SHP77 treated with DMSO at 0.1 percent for 48 hours (cell line): ENCODE measurements at places on chromosomes 4 and X.

DNA sequence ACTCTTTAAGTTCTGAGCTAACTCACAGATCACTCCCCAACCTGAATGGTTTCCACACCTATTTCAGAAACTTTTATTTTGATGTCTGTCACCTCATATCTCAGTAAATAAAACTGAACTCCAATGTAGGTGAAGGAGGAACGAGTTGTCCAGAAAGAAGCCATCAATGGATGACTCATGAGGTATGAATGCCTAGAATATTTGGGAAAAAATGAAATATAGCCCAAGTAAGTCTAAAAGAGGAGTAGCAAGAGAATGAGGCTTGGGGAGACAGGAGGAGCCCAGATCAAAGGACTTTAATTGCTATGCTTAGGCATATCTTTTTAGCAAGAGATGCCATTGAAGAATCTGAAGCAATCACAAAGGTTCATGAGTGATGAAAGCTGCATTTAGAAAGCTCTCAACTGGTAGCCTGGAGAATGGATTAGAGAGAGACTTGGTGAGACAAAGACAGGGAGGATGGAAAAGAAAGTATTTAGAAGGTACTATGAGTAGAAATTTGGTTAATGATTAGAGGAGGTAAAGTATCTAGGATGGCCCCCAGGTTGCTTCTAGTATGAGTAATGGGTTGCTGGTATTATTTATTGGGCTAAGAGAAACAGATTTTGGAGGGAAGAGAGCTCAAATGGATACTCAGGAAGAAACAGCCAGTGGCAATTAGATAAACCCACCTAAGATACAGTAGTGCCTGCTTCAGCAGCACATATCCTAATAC lies 39.4 kb downstream of the NOCT start:
- DNase-seq, result no peak

- DNase-seq, result no peak
These were observed 48.6 kb upstream of the STARD8 start for GRCh38 chrX:68598841-68599240.

DNA sequence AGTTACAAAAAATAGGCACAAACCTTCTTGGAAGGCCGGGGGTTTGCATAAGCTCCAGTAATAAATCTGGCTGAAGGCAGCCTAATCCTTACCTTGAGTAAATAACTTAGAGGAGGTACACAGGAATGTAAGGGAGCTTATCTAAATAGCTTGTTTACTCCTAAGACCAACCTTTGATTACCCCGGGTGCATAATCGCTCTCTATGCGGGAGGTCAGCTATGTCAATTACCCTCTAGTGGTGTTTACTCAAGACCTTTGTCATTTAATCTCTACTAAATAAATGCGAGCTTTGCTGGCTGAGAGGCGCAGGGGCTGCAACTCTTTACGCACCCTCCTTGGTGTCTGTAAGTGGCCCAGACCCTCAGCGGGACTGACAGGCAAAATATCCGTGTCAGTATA lies 50.2 kb upstream of the MAP9 start:
- no peak for DNase-seq

DNA sequence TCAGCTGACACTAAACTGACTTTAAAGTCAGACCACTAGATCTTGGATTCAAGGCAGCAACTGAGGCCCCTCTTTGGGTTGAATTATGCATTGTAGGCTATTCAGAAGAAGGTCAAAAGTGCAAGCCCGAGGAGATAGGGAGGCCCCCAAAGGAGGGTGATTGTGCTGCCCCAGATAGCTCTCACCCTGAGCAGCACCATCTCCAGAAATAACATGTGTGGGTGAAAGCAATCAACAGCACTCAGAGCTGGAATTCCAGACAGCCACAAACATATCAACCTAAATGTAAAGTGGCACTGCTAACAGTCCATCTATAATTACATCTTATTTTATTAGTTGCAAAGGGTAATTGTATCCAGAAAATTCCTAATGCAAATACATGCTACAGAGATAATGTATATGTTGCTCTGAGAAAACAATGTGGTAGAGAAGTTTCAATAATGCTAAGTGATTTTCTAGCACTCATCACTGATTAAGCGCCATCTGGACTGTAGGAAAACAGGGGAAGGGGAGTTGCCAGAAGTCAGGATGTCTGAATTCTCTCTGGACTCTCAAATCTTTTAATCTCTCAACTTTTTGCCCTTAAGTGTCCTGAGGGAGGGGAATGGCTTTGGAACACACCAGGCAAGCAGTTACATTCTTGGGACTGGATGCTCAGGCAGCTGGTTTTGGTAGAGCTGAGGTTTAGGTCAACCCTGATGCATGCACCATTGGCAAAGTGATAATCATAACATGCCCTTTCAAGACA lies 61.8 kb upstream of the SFRP2 start:
- no peak for DNase-seq

- no peak for DNase-seq
These were observed 23.6 kb downstream of the PLAC1 start for GRCh38 chrX:134634691-134635090.

DNA sequence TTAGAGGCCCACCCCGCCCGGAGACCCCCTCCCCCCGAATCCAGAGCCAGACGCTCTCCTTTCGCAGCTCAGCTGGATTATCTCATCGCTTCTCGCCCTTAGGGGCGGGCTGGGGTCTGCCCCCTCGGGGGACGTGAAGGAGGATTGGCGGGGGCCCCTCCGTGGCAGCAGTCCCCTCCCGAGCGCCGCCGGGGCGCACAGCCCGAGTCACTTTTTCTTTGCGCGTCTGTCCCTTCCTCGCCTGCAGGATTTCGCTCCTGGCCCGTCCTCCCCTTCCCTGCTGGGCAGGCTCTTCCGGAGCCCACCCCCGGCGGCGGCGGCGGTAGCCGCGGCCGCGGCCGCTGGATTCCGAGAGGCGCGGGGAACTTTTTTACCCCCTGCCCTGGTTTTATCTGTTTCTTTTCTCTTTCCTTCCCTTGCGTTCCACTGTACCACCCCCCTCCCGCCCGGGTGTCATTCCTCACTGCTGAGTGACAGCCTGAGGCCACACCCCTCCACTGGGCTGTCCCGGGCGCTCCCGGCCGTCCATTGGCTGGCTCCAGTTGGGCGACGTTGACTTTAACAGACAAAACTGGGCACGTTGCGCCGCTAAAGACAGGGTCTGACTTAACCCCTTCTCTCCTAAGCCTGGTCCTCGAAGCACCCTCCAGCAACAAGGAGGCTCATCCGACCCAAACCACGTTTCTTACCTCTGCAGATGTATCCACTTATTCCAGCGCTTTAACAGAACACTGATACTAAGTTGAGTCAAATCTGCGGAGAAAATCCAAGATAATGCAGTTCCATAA lies 492 bp upstream of the NKX3-2 start:
- peak; percentile 65 for DNase-seq

DNA sequence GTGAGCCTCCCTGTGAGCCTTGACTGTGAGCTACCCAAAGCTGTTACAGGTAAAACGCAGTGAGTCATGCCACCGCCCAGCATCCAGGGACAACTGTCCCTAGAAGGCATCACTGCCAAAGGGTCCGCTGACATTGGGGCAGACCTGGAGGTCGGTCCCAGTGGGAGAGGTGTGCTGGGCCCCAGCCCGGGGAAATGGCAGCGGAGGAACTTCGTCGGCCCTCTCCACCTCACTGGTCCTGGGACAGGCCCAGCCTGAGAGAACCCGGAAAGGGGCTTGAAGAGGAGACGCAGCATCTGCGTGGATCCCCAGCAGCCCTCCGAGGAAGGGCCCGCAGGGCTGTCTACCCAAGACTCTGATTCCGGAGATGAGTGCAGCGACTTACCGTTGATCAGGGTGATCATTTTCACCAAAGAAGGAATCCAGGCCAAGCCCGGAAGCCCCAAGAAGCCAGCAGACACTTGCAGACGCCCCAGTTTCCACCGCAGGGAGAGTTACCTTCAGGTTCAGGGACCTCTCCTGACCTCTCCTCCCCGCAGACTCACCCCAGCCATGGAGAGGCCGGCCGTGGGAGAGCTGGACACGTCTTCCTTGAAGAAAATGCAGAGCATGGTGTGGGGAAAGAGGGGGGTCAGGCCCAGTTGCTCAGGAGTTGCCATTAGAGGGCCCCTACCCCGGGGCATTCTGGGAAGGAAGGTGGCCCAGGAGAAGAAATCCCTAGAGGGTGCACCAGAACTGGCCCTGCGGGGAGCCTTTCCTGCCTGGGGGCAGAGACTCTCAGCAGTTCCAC lies 51.2 kb downstream of the CXorf49B start:
- DNase-seq, result no peak

- DNase-seq, result no peak
These were observed 592.5 kb upstream of the GRIA3 start for GRCh38 chrX:122591546-122591945.

- no peak for DNase-seq
These were observed 41.0 kb downstream of the FNIP2 start for GRCh38 chr4:158809611-158810486.

DNA sequence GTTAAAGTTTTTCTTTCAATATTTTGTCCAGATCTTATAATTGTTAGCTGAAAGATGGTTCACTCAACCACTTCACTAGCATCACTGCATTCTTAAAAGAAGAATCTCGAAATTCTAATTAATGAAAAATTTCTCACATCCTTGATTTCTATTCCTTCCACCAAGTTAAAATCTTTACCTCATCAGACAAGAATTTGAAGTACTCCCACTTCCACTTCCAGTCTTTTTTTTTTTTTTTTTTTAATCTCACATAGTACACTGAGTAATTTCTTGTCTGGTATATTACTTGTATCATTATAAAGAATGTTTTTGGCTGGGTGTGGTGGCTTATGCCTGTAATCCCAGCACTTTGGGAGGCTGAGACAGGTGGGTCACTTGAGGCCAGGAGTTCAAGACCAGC lies 73.2 kb downstream of the FBXW7 start:
- no peak for DNase-seq

- DNase-seq, result no peak
These were observed 44.4 kb downstream of the LRBA start for GRCh38 chr4:150970685-150971151.

- no peak for DNase-seq
These were observed 954.1 kb upstream of the INTU start for GRCh38 chr4:126678618-126679017.
